Stimulated activated CD8-positive, alpha-beta memory T cell treated with anti-CD3 and anti-CD28 coated beads, Interleukin-7, amount 100 ng/mL, for 4 hours (primary cell): ENCODE measurements at places on chromosomes 6 and 20.

GRCh38 chr6:20092071-20092566 is 120.2 kb downstream of the MBOAT1 start:
- DNase-seq, result no peak

- DNase-seq, result no peak
These were observed 93.2 kb upstream of the IMPG1 start for GRCh38 chr6:76165471-76166221.

GRCh38 chr20:23744817-23745216 is 5.9 kb downstream of the CST1 start:
- no peak for DNase-seq

GRCh38 chr6:88166493-88167351 is 575 bp upstream of the CNR1 start:
- no peak for DNase-seq

GRCh38 chr6:157184202-157185015 is 138.9 kb downstream of the TMEM242 start:
- DNase-seq, result peak; percentile 19

GRCh38 chr6:10099529-10100140 is 315.2 kb downstream of the TFAP2A start:
- no peak for DNase-seq

GRCh38 chr20:39516964-39517363 is 554.8 kb downstream of the DHX35 start:
- no peak for DNase-seq

GRCh38 chr20:9212735-9213134 is 143.8 kb downstream of the PLCB4 start:
- DNase-seq, result no peak

- no peak for DNase-seq
These were observed 67.9 kb downstream of the ZHX3 start for GRCh38 chr20:41249411-41250281.

DNA sequence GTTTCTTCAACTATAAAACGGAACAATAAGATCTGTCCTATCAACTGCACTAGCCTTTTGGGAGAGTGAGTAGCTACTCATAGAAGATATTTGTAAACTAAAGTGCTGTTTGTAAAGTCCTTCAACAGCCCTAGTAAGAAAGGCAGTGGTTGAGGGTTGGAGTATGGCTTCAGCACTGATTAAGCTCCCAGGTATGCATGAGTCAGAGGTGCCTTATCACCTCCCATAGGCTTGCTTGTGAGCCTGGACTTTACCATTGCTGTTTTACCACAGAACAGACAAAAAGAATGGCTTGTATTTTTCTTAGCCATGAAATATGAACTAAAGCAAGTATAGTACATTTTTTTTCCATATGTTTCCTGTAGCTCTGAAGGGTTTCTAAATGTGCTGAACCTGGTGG is 44.1 kb downstream of the SAMD3 start:
- DNase-seq, result no peak

DNA sequence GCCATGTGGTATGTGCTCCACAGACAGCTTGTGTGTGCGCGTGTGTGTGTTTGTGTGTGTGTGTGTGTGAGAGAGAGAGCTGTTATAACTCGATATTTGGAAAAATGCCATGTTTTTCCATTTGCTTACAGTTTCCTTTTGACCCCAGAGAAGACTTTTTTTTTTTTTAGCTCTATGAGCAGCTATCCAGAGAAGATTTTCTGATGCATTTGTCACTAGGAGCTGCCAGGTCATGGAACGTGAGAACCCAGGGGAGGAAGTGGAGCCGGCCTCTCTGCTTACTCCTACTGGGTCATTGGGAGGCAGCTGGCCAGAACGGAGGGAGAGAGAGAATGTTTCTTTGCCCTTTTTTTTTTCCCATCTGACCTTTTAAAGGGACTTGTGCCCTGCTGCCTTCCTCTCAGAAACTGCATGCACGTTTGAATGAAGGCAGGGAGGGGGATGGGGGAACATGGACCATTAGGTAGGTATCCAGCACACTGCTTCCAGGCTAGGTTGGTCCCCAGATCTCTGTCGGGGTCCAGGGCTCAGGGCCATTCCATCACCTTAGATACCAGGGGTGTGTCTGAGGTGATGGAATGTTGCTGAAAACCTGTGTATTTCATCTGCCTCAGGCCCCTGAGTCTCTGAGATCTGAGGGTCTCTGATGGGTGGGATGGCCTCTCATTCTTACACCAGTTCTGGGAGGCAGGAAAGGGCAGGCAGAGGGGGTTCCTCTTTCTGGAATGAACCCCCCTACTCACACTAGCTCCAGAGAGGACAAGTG is 11.2 kb upstream of the MRPS18A start:
- no peak for DNase-seq

DNA sequence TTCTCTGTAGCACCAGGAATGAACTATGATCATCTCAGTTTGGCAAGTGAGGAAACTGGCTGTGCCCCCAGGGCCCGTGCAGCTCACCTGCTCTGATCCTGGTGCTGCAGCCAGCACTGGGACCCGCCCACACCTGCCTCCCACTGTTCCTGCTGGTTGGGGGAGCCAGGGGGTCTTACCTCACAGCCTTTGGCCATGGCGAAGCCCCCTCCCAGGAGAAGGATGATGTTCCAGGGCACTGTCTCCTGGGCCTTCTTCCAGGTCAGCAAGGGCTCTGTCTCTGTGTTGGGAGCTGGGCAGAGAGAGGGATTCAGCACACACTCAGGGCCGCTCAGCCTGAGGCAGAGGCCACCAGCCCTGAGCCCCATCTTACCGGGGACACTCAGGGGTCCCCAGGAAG is 24.9 kb upstream of the OCSTAMP start:
- DNase-seq, result no peak

DNA sequence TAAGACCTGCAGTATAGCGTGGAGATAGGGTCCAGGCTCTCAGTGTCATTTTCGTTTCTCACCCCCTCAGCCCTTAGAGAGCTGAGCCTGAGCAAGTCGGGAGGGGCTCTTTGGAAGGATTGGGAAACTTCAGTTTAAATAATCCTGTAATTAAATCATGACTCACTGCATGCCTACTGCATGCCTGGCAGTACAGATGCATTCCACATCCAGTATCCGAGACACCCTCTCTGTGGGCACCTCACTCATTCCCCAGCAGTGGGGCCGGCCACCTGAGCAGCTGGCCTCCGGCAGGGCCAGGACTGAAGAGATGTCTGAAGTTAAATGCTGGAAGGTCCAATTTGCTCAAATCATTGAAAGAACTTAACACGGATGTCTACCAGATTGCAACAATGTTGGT is 316.6 kb downstream of the THBS2 start:
- no peak for DNase-seq

DNA sequence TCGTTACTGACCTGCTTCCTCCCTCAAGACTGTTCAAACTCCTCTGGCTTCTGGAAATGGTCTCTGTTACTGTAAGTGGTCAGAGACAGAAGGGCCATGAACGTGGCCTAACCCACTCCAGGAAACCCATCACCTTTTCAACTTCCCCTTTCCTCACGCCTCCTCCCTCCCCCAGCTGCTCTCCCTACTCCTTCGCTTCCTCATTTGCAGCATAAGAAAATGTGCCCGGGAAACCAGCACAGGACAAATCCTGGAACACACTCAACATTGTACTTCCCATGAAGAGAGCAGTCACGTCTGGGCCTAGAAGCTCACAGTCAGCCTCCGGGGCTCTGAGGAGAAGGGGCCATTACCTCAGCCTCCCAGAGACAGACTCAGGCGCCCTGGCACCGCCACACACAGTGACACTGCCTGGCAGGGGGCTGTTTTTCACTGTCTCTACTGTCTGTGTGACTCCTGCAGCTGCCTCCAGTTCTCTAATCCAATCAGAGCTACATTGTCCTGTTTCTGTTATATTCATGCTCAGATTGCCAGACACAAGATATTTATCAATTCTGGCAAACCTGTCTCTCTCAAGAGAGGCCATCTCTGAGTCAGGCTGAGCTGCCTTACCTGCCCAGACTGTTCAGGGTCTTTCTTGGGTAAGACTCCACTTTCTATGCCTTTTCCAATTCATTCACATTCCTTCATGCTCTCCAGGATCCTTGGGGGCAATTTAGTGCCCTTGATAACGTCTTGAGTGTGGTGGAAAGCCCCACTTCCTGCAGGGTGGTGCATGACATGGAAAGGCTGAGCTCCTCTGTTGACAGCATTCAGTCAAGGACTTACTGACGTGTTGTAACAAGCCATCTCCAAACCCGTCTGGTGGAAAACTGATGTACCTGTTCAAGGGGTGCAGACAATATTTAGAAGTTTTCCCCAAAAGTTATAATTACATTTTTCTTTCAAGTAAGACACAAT is 242.2 kb downstream of the HIVEP2 start:
- DNase-seq, result no peak

GRCh38 chr6:125294036-125294435 is 7.7 kb downstream of the HDDC2 start:
- no peak for DNase-seq

- DNase-seq, result no peak
These were observed 21.1 kb downstream of the FOXA2 start for GRCh38 chr20:22563062-22563965.

DNA sequence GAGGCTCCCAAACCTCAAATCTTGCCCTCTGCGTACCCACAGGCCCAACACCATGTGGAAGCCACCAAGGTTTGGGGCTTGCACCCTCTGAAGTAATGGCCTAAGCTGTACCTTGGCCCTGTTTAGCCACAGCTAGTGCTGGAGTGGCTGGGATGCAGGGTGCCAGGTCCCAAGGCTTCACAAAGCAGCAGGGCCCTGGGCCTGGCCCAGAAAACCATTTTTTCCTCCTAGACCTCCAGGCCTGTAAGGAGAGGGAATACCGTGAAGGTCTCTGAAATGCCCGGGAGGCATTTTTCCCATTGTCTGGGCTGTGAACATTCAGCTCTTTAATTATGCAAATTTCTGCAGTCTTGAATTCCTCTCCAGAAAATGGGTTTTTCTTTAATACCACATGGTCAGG is 223.7 kb upstream of the CCN2 start:
- no peak for DNase-seq

- DNase-seq, result no peak
These were observed 57.4 kb downstream of the GJA10 start for GRCh38 chr6:89951574-89952104.

DNA sequence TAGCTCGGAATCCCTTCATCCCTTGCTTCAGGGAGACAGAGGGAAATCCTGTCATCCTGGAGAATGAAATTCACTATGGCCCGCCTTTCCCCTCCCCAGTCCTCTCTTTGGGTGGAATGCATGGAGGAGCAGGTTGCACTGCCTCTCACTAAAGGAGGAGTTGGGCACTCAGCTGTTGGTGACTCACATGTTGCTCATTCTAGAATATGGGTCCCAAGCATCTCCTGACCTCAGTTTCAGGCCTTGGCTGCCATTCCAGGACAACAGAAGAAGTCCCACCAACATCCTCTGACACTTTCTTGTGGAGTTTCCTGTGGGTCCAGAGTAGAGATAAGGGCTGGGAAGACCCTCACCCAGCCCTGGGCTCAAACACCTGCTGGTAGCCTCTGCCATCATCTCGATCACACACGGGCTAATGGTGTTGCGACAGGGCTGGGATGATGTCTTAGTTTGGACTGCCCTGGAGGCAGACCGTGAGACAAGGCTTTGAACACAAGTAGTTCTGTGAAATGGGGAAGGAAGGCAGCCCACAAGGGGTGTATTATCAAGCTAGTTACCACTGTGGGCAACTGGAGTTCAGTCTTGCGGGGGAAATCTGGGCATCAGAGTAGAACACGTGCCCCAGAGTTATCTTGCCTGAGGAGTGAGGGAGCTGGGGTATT is 52.4 kb upstream of the RNF24 start:
- no peak for DNase-seq

DNA sequence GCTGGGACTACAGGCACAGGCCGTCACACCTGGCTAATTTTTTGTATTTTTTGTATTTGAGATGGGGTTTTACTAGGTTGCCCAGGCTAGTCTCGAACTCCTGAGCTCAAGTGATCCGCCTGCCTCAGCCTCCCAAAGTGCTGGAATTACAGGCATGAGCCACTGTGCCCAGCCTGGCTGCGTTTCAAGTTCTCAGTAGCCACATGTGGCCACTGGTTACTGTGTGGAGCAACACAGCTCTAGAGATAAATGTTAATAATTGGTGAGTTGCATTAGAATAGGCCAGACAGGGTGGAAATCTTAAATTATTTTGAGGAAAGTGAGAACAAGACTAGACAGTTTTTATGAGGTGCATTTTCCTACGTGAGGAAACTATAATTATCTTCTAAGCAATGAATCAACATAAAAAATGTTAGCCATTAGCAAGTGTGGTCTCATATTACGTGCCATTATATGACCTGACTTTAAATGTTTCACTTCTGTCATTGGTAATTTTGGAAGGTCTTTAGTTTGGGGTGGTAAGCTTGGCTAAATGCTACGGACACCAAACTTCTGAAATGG is 129.6 kb downstream of the PLEKHG1 start:
- no peak for DNase-seq

DNA sequence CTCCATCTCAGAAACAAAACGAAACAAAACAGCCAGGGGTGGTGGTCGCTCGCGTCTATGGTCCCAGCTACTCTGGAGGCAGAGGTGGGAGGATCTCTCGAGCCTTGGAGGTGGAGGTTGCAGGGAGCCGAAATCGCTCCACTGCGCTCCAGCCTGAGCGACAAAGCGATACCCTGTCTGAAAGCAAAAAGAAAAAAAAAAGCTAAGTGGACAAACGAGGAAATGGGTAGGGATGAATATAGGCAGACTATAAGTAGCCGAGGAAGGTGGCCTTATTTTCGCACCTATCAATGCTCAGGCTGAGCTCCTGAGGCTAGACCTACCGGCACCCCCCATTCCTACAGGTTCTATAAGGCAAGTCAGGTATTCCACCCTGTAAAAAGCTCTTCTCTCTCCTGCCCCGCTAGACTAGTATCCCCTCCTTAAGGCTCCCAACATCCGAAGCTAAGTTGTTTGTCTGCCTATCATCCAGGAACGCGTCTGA is 650 bp upstream of the CASP8AP2 start:
- DNase-seq, result no peak

- no peak for DNase-seq
These were observed 175.1 kb upstream of the JAG1 start for GRCh38 chr20:10848810-10849370.

DNA sequence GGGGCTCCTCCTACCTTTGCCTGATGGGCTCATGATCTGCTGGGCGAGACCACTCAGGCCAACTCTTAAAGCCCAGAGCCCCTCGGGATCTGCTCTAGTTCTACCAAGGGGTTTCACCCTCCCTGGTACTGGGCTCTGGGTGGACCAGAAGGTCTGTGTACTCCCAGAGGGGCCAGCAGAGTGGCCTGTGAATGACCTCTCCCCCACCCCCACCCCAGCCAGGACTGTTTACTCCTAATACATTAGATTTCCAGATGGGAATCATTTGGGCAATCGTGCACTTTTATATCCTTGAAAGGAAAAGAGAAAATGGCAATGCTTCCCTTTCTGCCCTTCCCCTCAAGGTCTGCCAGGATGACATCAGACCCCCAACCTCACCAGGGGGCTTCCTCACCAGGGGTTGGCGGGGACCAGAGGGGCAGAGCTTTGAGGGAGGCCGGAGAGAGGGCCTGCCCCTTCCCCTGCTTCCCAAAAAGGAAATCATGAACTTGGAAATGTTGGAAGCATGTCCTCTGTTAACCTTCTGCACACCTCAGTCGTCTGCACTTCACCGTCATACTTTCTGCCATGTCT is 37.1 kb upstream of the PMEPA1 start:
- DNase-seq, result no peak

- DNase-seq, result no peak
These were observed 56.4 kb downstream of the NDUFAF5 start for GRCh38 chr20:13841206-13841605.
